Hepatocyte (in vitro differentiated cells): ENCODE measurements at places on chromosomes 2 and 18.
A peak's percentile ranks its signal among the peaks of the same experiment; 100 is the strongest.

- H3K4me1 ChIP-seq, result no peaks in the 10 kb centered on the region
- no peaks in the 10 kb centered on the region for H3K27me3 ChIP-seq
- peak; percentile 70 for DNase-seq
- no peak overlapping the region for H3K4me3 ChIP-seq
These were observed 322.9 kb upstream of the KCNJ3 start for GRCh38 chr2:154375579-154375931.

GRCh38 chr2:109331896-109332848 lies 203.2 kb downstream of the SH3RF3 start:
- H3K36me3 ChIP-seq, result no peaks in the 10 kb centered on the region
- DNase-seq, result peak; percentile 87
- H3K4me3 ChIP-seq, result no peak overlapping the region
- no peaks in the 10 kb centered on the region for H3K27me3 ChIP-seq
- H3K27ac ChIP-seq, result no peak overlapping the region

DNA sequence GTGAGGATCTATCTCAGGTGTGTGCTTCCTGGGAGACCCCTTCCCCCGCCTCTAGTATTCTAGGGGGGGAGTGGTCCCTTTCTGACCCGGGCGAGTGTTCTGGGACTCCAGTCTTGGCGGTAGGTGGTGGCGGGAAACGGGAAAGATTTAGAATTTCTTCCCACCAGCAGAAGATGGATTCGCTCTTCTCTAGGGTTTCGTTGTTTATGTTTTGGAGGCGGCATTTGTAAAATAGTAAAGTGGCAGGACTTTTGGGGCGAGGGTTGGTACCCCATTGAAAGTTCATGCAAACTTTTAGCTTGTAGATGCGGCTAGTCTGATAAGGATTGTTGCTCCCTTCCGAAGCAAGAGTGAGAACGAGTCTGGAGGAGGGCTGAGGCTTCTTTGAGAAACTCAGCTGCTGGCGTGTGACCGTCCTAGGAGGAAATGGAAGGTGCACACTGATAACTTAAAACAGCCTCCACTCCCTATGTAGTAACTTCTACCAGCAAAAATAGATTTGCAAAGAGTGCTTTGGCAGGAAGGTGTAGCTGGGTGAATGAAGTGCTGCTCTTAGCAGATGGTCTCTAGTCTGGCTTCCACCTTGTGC lies 412 bp downstream of the GPD2 start:
- no peaks in the 10 kb centered on the region for H3K36me3 ChIP-seq
- H3K27me3 ChIP-seq, result no peaks in the 10 kb centered on the region
- H3K27ac ChIP-seq, result peak overlapping the region; percentile 100
- H3K4me3 ChIP-seq, result peak overlapping the region; percentile 69
- DNase-seq, result peak; percentile 30

GRCh38 chr2:98158305-98158704 lies 71.3 kb downstream of the VWA3B start:
- no peak for DNase-seq
- no peaks in the 10 kb centered on the region for H3K27me3 ChIP-seq
- no peak overlapping the region for H3K4me3 ChIP-seq
- no peaks in the 10 kb centered on the region for H3K36me3 ChIP-seq
- no peaks in the 10 kb centered on the region for H3K4me1 ChIP-seq

DNA sequence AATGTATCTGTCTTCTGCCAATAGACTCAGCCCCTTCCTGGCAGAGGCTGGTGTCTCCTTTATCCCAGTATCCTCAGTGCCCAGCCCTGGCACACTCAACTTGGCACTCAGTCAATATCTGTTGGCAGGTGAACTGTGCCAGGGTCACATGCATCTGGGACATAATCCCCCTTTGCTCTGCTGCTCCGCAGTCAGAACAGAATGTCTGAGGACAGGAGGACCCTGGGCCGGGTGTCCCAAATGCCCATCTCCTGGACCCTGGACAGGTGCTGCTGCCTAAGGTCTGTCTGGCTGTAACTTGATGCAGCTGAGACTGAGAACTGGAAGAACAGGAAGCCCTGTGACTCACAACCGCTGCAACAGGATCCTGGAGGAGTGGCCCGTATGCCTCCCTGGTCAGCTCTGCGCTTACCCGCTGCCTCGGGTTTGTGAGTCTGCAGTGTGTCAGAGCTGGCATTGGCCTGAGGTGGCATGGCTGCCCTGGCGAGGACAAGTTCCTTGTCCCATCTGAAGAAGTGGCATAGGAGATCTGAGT lies 11.4 kb downstream of the HK2 start:
- H3K27ac ChIP-seq, result peak overlapping the region; percentile 95
- H3K4me1 ChIP-seq, result peaks cover 48% of the 10 kb centered on the region
- H3K36me3 ChIP-seq, result no peaks in the 10 kb centered on the region
- H3K4me3 ChIP-seq, result no peak overlapping the region
- peak; percentile 85 for DNase-seq
